NCI-H1694 (cell line): ENCODE measurements at places on chromosomes 4 and X.

GRCh38 chrX:150990910-150991309, 7.8 kb downstream of the HMGB3 start:
- DNase-seq = no peak

- no peak for DNase-seq
These were observed 29.1 kb downstream of the STAG2 start for GRCh38 chrX:123990602-123991001.

GRCh38 chrX:48683411-48683982, at the start of gene WAS:
Gene WAS, plus strand, starts transcription at chrX:48683799. Its CDS starts 55 bp downstream, at chrX:48683854.
- no peak for DNase-seq

DNA sequence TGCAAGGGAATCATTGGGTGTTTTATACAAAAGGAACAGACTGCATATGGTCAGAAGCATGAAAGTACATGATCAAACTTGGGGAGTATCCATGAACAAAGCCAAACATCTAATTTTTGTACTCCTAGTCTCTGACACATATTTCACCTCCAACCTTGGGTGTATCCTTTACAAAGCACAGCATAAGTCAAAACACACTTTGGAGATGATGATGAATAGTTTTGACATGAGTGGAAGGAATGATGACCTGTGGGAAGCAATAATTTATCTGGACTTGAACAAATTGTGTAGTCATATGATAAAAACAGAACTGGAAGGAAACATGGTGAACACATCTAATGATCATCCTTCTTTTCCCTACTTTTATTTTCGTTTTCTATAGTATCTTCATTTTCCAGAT, 108.7 kb upstream of the PLS3 start:
- DNase-seq = no peak

DNA sequence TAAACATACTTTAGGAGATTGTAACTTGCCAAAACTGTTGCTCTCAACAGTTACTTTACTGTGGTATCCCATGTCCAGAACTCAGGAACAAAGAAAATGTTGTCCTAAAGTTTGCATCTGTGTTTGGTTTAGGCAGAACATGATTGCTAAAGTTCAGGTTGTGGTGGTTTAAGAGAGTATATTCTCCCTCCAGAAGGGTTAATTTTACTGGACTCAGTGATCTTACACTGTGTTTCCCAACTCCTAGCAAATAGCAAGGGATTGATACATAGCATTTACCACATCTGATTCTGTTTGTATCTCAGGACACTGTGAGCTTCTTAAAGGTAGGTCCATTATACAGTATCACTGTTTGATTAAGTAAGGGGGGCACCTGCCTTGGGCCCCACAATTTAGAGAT, 13.3 kb upstream of the DCK start:
- no peak for DNase-seq

DNA sequence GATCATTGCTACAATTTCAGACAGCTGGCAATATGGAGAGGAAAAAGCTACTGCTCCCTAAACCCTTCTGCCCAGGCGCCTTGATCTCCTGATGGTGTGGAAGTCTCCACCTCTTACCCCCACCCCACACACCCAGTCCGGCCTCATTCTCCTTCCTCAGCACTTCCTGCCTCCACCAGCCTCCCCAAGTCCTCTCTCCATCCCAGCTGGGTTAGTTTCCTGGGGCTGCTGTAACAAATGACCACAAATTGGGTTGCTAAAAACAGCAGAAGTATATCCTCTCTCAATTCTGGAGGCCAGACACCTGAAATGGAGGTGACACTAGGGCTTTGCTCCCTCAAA, 1.1 kb upstream of the CCNQ start:
- DNase-seq = no peak

GRCh38 chrX:9378980-9379696, 85.7 kb upstream of the TBL1X start:
- DNase-seq = no peak

DNA sequence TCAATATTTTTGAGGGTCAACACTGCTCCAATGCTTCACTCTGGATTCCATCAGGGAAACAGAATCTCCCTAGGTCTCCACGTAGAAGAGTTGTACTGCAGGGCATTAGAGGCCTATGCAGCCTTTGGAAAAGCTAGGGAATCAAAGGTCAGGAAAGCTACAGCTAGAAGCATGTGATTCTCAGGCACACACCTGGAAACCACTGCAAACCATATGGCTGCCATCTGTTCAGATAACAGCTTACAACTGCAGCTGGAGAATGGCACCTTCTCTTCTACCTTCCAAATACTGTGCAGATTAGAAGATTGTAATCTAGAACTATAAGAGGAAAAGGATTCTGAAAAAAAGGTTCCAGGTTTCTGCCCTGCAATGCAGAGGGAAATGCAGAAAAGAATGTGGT, 60.6 kb downstream of the BTC start:
- no peak for DNase-seq

- no peak for DNase-seq
These were observed 83.8 kb downstream of the TBC1D9 start for GRCh38 chr4:140672416-140672815.

GRCh38 chr4:122423246-122423645, 33.3 kb downstream of the IL2 start:
- DNase-seq = no peak

- no peak for DNase-seq
These were observed 222.8 kb downstream of the NLGN4X start for GRCh38 chrX:6005856-6006255.

GRCh38 chr4:22873899-22874298, 181.2 kb downstream of the GBA3 start:
- no peak for DNase-seq

DNA sequence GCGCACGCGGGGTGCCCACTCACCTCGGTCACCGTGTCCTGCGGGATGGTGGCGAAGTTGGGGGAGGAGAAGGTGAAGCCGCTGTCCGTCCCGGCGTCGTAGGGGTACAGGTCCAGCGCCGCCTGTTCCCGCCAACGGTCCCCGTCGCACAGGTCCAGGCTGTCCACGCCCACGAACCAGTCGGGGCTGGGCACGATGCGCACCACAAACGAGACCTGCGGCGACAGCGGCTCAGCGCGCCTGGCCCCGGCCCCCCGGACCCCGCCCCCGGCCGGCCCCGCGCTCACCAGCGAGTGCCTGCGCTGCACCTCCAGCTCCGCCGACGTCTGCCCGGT, 1.4 kb downstream of the SPON2 start:
- DNase-seq = no peak

- no peak for DNase-seq
These were observed 80.5 kb downstream of the AR start for GRCh38 chrX:67624325-67624724.

DNA sequence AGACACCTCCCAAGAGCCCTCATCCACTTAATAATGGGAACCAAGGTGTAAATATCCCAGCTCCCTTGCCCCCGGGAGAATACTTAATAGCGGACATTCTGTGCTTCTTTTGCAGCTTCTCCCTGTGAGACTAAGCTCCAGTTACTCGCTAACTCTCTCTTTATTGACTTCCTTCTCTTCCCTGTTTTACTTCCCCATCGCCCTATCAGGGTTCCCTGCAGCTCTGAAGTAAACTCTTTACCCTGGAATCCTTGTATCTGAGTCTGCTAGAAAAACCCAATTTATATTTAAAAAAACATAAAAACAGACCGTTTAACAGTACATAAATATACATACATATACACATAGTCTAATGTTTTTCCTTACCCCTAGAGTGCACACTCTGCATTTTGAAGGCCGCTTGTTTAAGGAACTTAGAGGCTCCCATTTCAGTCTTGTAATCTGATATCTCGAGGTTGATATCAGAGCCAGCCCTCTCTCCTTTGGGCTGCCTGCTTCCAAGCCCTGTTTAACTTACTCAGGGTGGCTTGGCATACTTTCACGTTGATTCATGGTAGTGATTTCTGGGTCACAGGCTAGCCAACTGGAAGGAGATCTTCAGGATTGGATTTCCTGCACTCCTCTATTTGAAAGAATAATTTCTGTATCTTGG, 177.4 kb upstream of the SCML1 start:
- no peak for DNase-seq

GRCh38 chr4:15682242-15683142, 865 bp downstream of the FAM200B start:
- no peak for DNase-seq

DNA sequence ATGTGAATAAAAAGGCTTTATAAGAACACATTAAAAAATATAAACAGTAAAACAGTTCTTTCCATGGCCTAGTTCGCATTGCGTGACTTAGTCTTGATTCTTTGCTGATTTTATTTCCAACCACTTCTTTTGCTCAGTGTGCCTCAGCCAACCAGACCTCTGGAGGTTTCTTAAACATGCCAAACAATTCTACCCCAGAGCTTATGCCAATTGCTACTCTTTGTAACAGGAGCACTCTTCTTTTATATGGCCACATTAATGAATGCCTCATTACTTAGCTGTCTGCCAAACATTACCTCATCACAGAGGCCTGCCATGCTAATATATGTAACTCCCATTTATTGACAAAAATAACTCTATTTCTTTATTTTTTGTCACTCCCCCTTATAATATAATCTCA, 202.3 kb downstream of the NDST4 start:
- DNase-seq = no peak

DNA sequence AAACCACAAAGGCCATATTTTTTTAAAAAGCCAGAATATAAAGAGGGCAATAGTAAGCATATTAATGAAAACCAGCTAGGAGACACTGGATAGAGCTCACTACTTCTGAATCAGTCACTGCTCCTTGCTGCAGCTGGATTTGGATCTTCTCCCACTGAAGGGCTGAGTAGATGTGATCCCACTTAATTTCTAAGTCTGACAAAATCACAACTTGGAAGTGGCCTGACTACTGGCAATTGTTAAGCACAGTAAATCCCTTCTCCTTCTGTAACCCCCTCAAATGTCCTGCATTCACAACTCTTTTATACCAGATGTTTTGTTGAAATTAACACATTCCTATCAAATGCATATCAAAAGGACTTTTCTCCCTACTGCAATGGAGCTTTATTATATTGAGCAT, 72.9 kb downstream of the AMMECR1 start:
- DNase-seq = no peak

DNA sequence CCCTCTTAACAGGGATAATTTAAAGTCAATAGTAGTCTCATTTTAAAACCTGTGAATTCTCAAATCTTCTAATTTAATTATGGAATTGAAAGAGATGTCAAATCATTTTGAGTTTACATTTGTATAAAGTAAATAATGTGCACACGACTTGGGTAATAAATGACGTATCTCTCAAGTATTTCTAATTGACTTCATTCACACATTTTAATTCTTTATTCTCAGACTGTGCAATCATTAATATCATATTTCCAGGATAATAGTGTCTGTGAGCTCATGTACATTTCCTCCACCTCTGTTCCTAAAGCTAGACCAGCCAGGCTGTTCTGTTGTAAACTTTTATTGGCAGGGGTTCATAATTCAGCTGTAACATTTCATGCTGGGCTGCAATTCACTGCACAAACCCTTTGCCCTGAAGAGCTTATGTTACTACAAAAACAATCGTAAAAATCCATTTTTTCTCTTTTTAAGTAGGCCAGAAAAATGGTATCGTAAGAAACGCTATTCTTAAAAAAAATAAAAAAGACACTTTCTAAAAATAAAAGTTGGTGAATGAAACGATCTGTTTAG, 1103.1 kb upstream of the TENM3 start:
- DNase-seq = no peak

GRCh38 chr4:28369499-28369898, 1508.9 kb downstream of the STIM2 start:
- DNase-seq = no peak

GRCh38 chr4:25859429-25860148, 3.2 kb downstream of the SEL1L3 start:
- DNase-seq = no peak

DNA sequence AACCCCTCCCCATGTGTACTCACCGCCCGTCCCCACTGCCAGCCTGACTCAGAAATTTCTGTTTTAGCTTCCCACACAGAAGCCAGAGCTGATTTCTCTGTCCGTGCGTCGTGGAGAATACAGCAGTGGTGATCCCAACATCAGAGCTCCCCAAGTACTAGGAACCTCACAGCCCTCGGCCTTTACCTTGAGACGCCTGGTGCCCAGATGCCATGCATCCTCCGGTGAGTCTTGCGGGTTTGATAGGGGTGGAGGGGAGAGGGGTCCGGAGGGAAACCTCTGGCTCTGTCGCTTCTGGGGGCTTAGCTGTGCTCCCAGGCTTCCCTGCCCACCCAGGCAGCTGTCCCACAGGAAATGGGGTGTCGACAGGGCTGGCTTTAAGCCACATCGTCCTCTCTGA, 2.1 kb downstream of the LOC101059915 start:
- no peak for DNase-seq

GRCh38 chr4:176545872-176546271, 226.1 kb downstream of the SPCS3 start:
- no peak for DNase-seq

DNA sequence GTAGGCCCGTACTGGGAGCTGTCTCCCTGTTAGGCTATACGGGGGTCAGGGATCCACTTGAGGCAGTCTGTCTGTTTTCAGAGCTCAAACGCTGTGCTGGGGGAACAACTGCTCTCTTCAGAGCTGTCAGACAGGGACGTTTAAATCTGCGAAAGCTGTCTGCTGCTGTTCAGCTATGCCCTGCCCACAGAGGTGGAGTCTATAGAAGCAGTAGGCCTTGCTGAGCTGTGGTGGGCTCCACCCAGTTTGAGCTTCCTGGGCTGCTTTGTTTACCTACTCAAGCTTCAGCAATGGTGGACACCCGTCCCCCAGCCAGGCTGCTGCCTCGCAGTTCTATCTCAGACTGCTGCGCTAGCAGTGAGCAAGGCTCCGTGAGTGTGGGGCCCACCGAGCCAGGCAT, 27.3 kb upstream of the PHEX start:
- DNase-seq = no peak

GRCh38 chrX:18677161-18677869, 5.4 kb upstream of the RS1 start:
- no peak for DNase-seq

- no peak for DNase-seq
These were observed 20.6 kb downstream of the CNKSR2 start for GRCh38 chrX:21394792-21395191.

GRCh38 chr4:157564771-157565170, 344.2 kb downstream of the GRIA2 start:
- no peak for DNase-seq

DNA sequence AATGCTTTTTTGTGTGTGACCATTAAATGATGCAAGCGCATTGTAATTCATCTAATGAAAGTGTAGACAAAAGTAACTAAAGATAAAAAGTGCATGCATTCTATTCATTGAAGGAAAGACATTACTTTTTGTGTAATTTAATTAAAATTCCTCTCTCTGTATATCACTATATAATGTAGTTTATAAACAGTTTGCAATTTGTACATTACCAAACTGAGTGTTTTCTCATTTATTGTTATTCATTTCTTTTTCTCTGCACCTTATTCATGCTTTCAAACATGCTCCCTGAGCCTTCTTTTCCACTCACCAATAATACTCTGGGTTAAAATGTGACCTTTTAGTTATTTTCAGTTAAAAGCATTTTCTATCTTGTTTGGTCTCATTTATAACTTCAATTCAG, 713.7 kb upstream of the AADAT start:
- no peak for DNase-seq

DNA sequence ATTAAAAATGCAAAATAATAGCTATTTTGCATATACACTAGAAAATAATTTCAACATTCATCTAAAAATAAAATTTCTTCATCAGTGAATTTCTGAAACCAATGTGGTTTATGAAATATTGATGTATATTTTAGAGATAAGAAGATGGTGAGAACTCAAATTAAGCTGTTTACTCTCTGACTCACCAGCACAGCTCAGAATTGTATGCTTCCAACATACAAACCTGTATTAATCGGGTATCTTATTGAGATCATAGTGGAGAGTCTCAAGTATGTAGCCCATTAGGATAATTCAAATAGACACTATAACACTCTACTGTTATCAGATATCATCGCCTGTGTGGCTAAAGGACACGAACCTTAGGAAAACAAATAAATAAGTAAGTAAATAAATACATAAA, 899.5 kb upstream of the INTU start:
- DNase-seq = no peak

- peak; percentile 28 for DNase-seq
These were observed 63.5 kb upstream of the ARHGAP36 start for GRCh38 chrX:130994671-130995070.
